Right lung (tissue), 10 donors: ENCODE measurements at places on chromosomes 7 and 10. TPM values are rescaled to one million over a fixed set of nuclear protein-coding genes. Genes with fewer than 3 reads are reported as not detected.

DNA sequence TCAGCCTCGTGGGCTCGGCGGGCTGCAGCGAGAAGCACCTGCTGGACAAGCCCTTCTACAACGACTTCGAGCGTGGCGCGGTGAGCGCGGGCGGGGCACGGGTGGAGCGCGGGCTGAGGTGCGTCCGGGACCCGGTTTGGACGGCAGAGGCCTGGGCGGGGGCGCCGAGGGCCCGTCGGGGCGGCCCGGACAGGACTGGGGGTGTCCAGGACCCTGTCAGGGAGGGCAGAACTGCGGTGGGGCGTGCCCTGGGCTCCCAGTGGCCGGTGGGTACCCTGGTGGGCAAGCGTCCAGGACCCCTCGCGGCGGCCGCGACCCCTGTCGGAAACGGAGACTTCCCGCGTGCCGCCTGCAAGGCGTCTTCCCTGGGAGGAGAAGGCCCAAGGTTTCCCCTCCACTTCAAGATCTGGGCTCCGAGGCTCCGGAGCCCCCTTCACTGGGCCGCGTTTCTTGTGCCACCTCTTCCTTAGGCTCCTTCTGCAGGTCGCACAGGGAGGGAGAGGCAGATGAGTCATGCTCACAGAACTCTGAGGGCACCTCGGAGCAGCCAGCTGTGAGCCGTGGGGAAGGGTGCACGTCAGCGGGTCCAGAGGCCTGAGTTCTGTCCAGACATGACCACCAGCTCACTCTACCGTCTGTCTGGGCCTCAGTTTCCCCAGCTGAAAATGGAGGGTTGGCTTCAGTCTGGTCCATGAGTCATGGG, 485 bp downstream of the ALOX5 start:
- no peak for DNase-seq

GRCh38 chr7:26390016-26390415, 98.4 kb downstream of the SNX10 start:
- no peak for DNase-seq

GRCh38 chr7:121235201-121235600, 93.6 kb upstream of the WNT16 start:
- DNase-seq = no peak

- DNase-seq = peak; percentile 20
These were observed 609.4 kb upstream of the PCDH15 start for GRCh38 chr10:55410415-55410885.

DNA sequence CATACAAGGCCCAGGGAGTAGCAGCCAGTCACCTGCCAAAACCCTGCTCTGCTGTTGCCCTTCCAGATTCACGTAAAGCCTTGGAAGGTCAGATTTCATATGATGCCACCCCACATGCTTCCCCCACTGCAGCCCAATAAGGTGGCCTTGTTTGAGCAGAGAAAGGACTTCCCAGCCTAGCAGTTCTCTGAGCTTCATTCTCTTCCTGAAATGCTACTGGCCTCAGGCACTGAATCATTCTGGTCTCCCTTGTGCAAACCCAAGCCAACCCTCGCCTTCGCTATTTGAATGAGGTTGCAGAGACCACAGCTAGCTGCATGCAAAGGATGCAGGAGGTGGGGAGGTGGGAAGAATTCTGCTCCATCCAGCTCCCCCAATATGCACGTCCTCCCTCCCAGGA, 60.3 kb upstream of the PLXNA4 start:
- DNase-seq = no peak

DNA sequence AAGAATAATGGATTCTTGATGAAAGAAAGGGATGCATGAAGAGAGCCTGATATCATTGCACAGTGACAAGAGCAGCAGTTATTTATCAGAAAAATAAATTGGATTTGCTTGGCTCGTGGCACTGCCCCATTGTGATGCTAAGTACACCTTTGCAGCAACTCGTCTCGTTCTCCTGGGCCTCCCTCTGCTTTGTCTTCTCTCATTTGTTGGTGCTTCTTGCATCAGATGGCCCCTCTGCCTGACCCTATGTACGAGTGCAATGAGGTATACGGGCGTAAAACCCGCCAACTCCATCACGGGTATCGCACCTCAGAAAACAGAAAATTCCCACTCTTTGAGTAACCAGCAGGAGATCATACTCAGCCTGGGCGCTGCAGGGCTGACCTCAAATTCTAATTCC, 107.2 kb upstream of the C10orf90 start:
- DNase-seq = no peak

DNA sequence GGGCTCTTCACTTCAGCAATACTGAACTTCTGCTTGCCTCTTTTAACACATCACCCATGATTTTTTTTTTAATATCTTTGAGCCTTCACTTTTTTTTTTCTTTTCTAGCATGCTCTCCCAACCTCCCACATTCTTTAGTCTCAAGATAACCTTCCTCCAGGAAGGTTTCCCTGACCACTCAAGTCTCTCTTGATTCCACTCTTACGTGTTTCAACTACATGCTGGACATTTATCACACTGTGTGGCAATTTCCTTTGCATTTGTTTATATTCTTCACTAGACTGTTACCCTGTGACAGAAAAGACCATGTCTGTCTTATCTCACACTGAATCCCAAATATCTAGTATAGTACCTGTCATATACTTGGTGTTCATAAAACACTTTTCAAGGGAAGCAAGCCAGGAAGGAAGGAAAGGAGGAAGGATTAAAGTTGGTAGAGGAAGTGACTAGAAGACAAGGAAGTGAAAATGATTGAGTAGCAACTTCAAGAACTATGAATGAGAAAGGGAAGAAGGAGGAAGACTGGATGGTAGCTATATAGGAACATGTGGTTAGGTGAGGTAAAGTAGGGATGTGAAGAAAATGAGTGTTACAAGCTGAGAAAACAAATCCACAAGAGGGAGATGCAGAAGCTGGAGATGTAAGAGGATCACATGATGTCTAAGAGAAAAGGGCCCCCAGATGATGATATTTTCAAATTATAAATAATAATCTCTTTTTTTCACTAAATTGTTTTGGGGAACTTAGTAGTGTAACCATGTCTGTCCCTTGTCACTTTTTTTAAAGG, 40.4 kb downstream of the IFIT5 start:
- DNase-seq = no peak

- DNase-seq = no peak
These were observed 106.8 kb upstream of the APBB1IP start for GRCh38 chr10:26331371-26331770.

GRCh38 chr7:152677808-152678670, 2.1 kb upstream of the XRCC2 start:
- DNase-seq = no peak

GRCh38 chr7:96418581-96418980, 96.7 kb upstream of the SLC25A13 start:
- DNase-seq = no peak

GRCh38 chr10:119243488-119243887, 36.1 kb downstream of the GRK5 start:
- no peak for DNase-seq

GRCh38 chr7:46352004-46352954, 431.2 kb upstream of the IGFBP3 start:
- peak; percentile 45 for DNase-seq

DNA sequence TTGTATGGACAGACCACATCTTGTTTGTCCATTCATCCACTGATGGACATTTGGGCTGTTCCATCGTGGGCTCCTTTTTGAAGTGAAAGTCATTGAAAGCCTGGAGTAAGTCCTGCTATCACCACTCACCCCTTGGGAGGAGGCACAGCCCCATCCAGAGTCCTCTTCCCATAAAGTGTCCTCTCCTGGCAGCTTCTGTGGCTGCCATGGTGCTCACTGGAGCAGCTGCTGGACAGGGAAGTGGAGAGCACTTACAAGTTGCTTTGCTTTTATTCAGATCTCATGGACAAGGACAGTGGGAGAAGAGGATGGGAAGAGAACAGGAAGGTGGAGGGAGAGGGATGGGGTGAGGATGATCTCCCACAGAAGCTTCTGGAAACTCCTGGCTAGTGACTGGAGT, 18.5 kb upstream of the EIF5AL1 start:
- DNase-seq = no peak

DNA sequence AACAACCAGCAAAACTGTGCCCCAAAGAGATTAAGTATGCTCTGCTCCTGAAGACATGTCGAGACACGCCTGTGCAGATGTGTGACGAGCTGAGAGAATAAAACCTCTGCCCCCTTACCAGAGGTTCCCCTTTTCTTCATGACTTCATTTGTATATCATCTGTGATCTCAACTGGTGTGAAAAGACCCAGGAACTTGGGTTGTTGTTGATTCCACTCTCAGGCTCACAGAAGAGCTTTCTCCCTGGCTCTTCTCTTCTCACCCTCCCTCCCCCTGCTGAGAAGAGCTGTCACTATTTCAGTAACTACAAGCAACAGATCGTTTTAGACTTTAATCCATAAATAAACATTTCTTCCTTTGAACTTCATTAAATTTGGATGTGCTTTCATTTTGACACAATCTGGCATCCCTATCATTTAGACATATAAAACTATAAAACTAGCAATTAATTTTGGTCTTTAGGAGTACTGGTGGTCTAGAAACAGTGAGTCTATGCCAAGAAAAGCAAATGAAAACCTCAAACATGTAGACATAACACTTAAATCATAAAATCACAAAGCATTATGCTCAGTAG, 179.3 kb upstream of the FZD8 start:
- peak; percentile 41 for DNase-seq

DNA sequence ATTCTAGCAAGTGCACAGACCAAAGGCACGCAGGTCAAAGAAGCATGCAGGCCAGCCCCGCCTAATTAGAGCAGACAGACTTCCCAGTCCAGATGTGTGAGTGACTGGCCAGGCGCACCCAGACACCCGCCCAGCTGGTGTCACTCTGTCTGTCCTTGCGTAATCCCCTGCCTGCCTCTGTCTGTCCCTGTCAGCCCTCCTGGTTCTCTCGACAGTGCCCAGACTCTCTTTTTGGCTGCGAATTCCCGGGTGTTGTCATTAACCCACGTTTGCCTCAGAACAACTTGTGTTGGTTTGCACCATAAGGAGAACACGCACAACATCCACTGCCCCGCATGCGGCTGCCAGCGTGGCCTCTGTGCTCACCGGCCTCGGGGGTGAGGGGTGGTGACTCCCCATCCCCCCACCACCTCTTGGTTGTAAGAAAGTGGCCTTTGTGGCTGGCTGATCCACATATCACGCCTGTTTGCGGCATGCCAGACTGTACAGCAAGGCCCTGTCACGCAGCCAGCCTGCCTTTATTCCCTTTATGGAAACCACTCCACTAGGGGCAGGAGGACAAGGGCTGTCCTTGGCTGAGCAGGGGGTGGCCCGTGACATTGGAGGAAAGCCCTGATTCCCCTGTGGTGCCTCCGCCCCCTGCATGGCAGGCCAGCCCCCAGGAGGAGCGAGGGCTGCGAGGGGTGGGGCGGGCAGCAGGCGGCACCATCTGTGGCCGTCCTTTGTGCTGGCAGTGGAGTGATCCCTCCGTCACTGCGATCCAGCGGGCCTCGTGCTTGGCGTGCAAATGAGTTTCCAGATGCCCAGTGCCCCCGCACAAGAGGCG, 72.8 kb upstream of the PPIF start:
- DNase-seq = peak; percentile 33

DNA sequence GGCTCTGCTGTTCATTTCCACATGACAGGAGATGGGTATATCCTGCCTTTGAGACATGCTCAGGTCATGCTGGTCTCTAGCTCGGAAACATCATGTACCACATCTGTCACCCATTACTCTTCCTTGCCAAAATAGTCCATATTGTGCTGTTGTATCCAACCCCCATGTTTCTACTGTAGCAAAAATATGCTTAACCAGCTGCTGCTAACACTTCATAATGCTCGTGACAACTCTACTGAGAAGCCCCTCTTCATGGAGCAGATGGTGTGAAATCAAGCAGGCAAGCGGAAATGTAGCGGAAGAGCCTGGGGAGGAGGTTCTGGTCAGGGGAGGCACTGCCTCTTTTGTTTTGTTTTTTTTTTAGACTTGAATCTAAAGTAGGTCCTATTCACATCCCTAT, 82.9 kb downstream of the NPY start:
- no peak for DNase-seq

DNA sequence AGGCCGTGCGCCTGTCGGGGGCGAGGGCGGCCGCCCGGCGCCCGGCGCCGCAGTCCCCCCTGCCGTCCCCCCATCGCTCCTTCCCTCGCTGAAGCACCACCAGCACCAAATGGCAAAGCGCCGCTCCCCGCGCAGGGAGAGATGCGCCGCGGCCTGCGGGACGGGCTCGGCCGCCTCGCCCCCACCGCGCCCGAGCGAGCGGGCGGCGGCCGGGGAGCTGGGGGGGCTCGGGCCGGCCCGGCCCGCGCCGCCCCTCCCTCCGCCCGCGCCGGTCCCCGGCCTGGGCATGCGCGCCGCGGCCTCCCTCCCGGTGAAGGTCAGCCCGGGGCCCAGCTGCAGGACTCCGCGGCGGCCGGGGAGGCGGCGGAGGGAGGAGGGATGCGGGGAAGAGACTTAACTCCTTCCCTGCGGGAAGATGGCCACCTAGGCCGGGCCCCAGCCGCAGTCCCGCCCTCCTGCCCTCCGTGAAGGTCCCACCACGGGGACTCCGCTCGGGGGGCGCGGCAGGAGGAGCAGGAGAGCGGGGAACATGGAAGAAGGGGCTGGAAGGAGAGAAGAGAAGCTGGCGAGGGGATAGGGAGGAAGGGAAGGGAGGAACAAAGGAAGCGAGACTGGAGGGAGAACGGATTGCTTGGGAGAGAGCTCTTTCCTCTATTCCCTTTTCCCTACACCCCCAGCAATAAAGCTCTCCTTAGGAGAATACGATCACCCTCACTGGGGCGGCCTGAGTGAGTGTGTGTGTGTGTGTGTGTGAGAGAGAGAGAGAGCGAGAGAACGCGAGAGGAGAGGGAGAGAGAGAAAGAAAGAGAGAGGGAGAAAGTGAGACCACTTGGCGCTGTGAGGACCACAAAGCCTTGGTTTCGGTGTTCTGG, 3.4 kb upstream of the SMARCD3 start:
- peak; percentile 84 for DNase-seq

DNA sequence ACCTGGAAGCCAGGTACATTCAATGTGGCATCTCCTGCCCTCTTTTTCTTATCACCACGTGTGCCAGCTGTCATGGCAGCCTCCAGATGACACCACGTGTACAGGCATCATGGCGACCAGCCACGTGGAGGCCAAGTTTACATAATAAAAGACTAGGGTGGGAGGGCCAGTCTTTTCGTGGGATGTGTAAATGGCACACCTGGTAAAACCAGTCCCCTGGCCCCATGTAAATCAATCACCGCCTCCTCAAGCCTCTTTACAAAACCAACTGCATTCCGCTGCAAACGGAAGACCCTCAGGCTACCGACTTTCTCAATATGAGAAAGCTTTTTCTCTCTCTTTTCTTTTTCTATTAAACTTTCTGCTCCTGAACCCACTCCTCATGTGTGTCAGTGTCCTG, 65.1 kb upstream of the PHF14 start:
- DNase-seq = no peak

- peak; percentile 6 for DNase-seq
These were observed 52.8 kb upstream of the PTER start for GRCh38 chr10:16384021-16384420.

Gene ASB15
- polyA plus RNA-seq = 0.24 TPM

Gene NKX1-2
- polyA plus RNA-seq = not detected

Gene ADAM8
- polyA plus RNA-seq = 2.6 TPM

Gene STEAP4
- polyA plus RNA-seq = 17.9 TPM

Gene SAMD9
- 12.0 TPM for polyA plus RNA-seq

Gene FLNC
- 17.1 TPM for polyA plus RNA-seq

Gene OPN1SW
- 1.3 TPM for polyA plus RNA-seq

Gene SEM1
- polyA plus RNA-seq = 191 TPM

Gene TBATA
- not detected for polyA plus RNA-seq

Gene LRGUK
- 2.4 TPM for polyA plus RNA-seq

Gene CFAP46
- 4.3 TPM for polyA plus RNA-seq

Gene CFAP58
- polyA plus RNA-seq = 1.6 TPM

Gene SYT15
- polyA plus RNA-seq = 26.5 TPM
